ENCODE measurements at places on chromosomes 12 and 14.

DNA sequence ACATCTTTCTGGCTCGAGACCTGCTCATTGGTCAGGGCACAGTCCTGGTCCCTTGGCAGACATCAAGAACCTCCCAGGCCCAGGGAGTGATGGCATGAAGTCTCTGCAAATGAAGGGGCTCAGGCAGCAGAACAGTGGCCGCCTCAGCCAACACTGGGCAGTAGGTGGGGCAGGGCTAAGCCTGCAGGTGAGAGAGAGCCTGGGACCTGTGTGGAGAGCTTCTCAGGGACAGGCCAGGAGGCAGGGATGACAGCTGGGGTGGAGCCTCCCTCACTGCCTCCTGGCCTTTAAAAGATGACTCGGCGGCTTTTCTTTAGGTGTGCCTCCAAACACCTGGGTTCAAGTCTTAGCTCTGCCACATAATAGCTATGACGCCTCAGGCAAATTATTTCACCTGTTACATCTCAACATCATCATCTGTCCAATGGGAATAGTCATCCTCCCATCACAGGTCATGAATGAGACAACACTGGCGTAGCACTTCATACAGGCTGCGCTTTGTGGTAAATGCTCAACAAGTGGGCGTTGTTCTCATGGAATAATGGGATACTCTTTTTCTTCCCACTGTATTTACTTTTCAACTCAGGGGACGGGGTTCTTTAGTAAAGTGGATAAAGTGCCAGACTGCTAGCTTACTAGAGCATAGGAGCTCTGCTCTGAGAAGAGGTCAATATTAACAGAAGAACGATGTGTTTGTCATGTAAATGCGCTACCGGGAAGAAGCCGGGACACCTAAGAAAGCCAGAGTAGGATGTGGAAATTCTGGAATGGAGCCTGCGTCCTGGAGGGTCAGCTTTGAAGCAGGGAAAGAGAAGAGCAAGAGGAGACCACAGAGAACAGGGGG, 277.4 kb downstream of the FOXN3 start:
- H3K4me3 ChIP-seq: no peak overlapping the region
- DNase-seq: no peak
- peaks cover 23% of the 10 kb centered on the region for H3K4me1 ChIP-seq
- H3K36me3 ChIP-seq: no peaks in the 10 kb centered on the region
- H3K27ac ChIP-seq: no peak overlapping the region

DNA sequence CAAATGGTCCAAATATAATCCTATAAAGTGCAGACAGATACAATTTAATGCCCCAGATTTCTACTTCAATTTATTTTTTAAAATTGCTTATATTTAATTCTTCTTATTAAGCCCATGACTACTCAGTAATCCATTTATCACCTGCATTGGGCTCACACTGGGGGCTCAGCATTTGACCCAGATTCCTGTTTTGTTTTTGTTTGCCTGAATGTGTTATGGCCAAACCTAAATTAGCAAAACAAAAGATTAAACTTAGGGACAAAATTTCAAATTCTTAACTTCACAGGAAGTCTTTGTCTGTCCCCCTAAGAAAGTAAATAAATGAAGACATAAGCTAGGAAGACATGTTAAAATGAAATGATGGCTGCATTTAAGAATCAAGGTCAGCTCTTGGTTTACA, 322.3 kb downstream of the RMST start:
- H3K36me3 ChIP-seq: no peaks in the 10 kb centered on the region
- DNase-seq: no peak
- H3K4me1 ChIP-seq: no peaks in the 10 kb centered on the region
- H3K27me3 ChIP-seq: no peaks in the 10 kb centered on the region
- H3K27ac ChIP-seq: no peak overlapping the region

- no peaks in the 10 kb centered on the region for H3K27me3 ChIP-seq
- peaks cover 16% of the 10 kb centered on the region for H3K4me1 ChIP-seq
- peaks cover 14% of the 10 kb centered on the region for H3K36me3 ChIP-seq
These were observed 7.5 kb downstream of the VTI1B start for GRCh38 chr14:67666750-67667449.

DNA sequence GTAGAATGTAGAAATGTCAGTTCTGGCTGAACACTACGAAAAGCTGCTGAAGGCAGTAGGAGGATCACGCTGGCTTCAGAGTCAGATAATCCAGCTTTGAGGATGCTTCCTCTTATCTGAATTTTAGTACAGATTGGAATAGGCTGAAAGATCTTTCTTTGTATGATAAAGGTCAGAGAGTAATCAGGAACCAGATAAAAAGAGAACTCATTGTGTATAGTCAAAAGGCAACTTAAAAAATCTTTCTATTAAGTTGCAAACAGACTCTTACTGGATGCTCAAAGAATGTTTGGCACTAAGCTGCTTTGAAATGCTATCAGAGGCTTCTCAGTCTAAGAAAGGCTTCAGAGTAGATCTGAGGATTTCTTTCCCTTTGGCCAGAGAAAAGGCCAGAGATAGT, 21.8 kb upstream of the TRHDE start:
- DNase-seq: no peak
- H3K27ac ChIP-seq: no peak overlapping the region
- H3K27me3 ChIP-seq: no peaks in the 10 kb centered on the region
- H3K4me1 ChIP-seq: no peaks in the 10 kb centered on the region
- no peak overlapping the region for H3K4me3 ChIP-seq
- no peaks in the 10 kb centered on the region for H3K36me3 ChIP-seq

GRCh38 chr14:56133547-56133946, 15.3 kb downstream of the PELI2 start:
- H3K27me3 ChIP-seq: peaks cover 38% of the 10 kb centered on the region
- no peaks in the 10 kb centered on the region for H3K4me1 ChIP-seq
- H3K27ac ChIP-seq: no peak overlapping the region
- DNase-seq: no peak

- DNase-seq: no peak
- H3K27me3 ChIP-seq: no peaks in the 10 kb centered on the region
- no peak overlapping the region for H3K4me3 ChIP-seq
- no peaks in the 10 kb centered on the region for H3K4me1 ChIP-seq
- H3K36me3 ChIP-seq: no peaks in the 10 kb centered on the region
These were observed 231.7 kb downstream of the TMEM132D start for GRCh38 chr12:129672110-129672509.

DNA sequence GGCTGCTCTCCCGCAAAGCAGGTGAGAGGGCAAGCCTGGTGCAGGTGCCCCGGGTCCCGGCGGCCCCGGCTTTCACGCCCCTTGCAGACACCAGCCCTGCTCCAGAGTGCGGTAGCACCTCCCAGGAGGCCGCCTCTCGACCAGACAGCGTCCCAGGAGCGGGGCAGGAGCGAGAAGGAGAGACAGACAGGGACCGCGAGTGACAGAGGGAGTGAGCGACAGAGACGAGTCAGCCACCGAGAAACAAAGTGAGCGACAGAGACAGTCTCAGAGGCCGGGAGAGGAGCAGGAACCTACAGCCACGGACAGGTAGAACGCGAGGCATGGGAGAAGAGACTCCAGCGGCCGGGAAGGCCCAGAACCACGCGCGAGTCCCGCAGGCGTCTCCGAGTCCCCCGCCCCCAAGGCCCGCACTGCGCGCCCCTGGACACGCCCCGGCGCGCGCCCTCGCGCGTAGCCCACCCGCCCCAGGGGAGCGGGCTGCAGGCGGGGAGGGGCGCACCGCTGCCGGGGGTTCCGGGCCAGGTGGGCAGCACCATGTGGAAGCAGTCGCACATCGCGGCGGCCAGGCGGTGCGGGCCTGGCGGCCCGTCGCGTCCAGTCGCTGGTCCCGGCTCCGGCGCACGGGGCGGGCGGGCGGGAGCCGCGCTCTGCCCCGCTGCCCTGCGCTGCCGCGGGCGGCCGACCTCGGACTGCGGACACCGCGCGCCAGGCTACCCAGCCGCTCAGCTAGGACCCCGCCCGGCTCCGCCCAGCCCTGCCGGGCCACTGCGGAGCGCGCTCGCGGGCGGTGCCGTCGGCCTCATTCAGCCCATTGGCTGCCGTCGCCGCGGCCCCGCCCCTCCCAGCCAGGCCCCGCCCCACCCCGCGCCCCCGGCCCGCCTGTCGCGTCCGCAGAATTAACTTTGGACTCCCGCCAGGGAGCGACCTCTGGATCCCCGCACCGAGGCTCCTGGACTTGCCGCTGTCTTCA, at the start of gene AHNAK2:
AHNAK2 (minus strand) TSS at position 694 of the 973 bp plus-strand sequence; CDS start at position 557, 137 bp downstream.
- peaks cover 27% of the 10 kb centered on the region for H3K4me1 ChIP-seq
- DNase-seq: peak; percentile 92
- peak within 1 kb of the TSS; percentile 54 for H3K4me3 ChIP-seq
- peak within 1 kb of the TSS; percentile 99 for H3K27ac ChIP-seq
- H3K36me3 ChIP-seq: no peaks in the 10 kb centered on the region
- no peaks in the 10 kb centered on the region for H3K27me3 ChIP-seq

DNA sequence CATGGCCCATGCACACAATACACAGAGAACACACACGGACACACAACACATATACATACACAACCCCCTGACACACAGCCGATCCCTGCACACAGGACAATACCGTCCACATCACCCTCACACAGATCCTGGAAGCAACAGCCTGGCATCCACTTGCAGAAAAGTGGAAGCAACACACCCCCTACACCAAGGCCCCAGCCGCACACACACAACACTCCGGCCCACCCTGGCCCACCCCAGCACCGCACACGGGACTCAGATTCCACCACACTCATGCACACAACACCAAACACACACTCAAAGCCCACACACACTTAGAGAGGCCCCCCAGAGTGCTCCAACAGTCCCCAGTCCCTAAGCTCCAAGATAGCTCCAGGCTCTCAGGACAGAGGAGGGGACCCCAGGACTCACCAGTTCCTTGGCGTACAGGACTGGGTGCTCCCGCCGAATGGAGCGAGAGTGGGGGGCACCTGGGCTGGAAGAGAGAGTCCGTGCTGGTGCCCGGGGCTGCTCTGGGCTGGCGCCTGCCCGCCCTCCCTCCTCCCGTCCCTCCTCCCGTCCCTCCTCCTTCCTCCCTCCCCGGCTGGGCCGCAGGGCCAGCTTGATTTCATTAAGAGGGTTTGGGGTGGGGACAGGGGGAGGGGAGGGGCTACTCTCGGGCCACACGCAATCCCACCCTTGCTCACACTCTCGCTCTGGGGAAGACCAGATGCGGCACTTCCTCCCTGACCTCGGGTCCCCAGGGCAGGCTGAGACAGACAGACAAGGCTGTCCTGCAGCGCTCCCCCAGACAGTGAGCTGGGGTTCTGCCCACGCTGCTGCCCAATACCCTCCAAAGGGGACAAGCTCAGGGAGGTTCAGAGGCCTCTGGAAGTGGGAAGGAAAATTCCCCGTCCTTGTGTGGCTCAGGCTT, at the start of gene TMEM119:
TMEM119 (minus strand) TSS at position 526 of the 913 bp plus-strand sequence. CDS start 5,701 bp downstream, outside the sequence.
- no peak within 1 kb of the TSS for H3K27ac ChIP-seq
- no peak within 1 kb of the TSS for H3K4me3 ChIP-seq
- no peaks in the 10 kb centered on the region for H3K36me3 ChIP-seq
- no peaks in the 10 kb centered on the region for H3K27me3 ChIP-seq
- no peaks in the 10 kb centered on the region for H3K4me1 ChIP-seq

GRCh38 chr12:17591005-17591681, 498.9 kb downstream of the RERGL start:
- H3K27me3 ChIP-seq: no peaks in the 10 kb centered on the region
- DNase-seq: no peak
- H3K27ac ChIP-seq: no peak overlapping the region
- H3K4me3 ChIP-seq: no peak overlapping the region
- H3K4me1 ChIP-seq: no peaks in the 10 kb centered on the region

- no peak overlapping the region for H3K4me3 ChIP-seq
- H3K36me3 ChIP-seq: no peaks in the 10 kb centered on the region
- no peak for DNase-seq
- peaks cover 27% of the 10 kb centered on the region for H3K27me3 ChIP-seq
- H3K27ac ChIP-seq: no peak overlapping the region
- no peaks in the 10 kb centered on the region for H3K4me1 ChIP-seq
These were observed 4.6 kb downstream of the HOXC4 start for GRCh38 chr12:54058128-54058768.

- no peak overlapping the region for H3K4me3 ChIP-seq
- no peak overlapping the region for H3K27ac ChIP-seq
- H3K4me1 ChIP-seq: no peaks in the 10 kb centered on the region
- H3K36me3 ChIP-seq: no peaks in the 10 kb centered on the region
- no peaks in the 10 kb centered on the region for H3K27me3 ChIP-seq
These were observed 79.8 kb downstream of the SRRM4 start for GRCh38 chr12:119060847-119061796.

DNA sequence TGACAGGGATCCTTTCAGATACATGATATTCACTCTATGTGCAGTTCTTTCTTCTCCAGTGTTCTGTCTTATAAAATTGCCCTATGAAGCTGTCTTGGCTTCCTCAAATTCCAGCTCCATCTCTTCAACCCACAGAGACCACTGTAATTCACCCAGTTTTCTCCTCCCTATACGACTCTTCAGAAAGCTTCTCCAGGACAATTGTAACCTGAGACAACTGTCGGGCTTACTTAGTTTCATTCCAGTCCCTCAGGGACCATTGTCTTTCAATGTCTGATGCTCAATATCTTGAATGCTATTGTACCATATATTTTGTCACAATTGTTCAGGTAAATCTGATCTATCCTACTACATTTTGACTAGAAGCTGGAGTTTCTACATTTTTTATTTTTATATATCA, 345.3 kb downstream of the RPL10L start:
- H3K27me3 ChIP-seq: peaks cover 44% of the 10 kb centered on the region
- H3K36me3 ChIP-seq: no peaks in the 10 kb centered on the region
- H3K27ac ChIP-seq: no peak overlapping the region
- H3K4me1 ChIP-seq: no peaks in the 10 kb centered on the region
- H3K4me3 ChIP-seq: no peak overlapping the region

- no peaks in the 10 kb centered on the region for H3K27me3 ChIP-seq
- H3K4me3 ChIP-seq: no peak overlapping the region
- DNase-seq: no peak
- no peaks in the 10 kb centered on the region for H3K36me3 ChIP-seq
These were observed 28.5 kb upstream of the GCH1 start for GRCh38 chr14:54931101-54931500.

- DNase-seq: no peak
- no peak overlapping the region for H3K27ac ChIP-seq
- no peak overlapping the region for H3K4me3 ChIP-seq
- H3K27me3 ChIP-seq: peaks cover 16% of the 10 kb centered on the region
These were observed 201.0 kb upstream of the DIO3 start for GRCh38 chr14:101360054-101360911.

GRCh38 chr14:93163564-93163963, 21.1 kb downstream of the MOAP1 start:
- no peaks in the 10 kb centered on the region for H3K36me3 ChIP-seq
- H3K4me3 ChIP-seq: no peak overlapping the region
- H3K27me3 ChIP-seq: no peaks in the 10 kb centered on the region
- DNase-seq: no peak

- no peak overlapping the region for H3K4me3 ChIP-seq
- H3K27me3 ChIP-seq: no peaks in the 10 kb centered on the region
- no peaks in the 10 kb centered on the region for H3K4me1 ChIP-seq
- no peak overlapping the region for H3K27ac ChIP-seq
These were observed 232.0 kb upstream of the PLXNC1 start for GRCh38 chr12:93916402-93916801.

DNA sequence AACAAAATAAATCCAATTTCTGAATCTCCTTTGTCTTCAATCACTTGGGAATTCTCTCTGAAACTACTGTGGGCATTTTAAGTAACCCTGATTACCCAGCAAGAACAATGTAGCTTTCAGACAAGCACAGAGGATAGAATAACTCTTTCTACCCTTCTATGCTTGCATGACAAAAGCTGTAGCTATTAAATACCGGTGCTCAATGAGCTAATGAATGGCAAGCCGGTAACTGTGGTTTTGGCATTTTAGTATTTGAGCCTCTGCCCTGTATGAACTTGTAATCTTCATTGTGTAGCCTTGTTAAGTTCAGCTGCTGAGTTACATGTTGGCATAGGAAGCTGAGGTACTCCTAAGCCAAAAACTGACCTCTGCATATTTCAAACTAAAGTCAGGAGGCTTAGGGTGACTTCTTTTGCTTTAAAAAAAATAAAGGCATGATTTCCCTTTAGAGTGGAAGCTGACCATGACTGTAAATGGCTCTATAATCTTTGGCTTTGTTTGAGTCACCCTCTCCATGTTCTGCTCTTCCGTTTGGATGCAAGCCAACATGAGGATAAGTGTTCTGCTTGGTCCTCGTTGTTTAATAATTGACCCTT, 171.0 kb upstream of the HIF1A start:
- H3K27ac ChIP-seq: peak overlapping the region; percentile 99
- H3K36me3 ChIP-seq: peaks cover 3% of the 10 kb centered on the region
- DNase-seq: no peak
- H3K27me3 ChIP-seq: no peaks in the 10 kb centered on the region
- H3K4me1 ChIP-seq: peaks cover 60% of the 10 kb centered on the region

Measured in RWPE2 (cell line).